ENCODE measurements at places on chromosomes 6 and 20.

DNA sequence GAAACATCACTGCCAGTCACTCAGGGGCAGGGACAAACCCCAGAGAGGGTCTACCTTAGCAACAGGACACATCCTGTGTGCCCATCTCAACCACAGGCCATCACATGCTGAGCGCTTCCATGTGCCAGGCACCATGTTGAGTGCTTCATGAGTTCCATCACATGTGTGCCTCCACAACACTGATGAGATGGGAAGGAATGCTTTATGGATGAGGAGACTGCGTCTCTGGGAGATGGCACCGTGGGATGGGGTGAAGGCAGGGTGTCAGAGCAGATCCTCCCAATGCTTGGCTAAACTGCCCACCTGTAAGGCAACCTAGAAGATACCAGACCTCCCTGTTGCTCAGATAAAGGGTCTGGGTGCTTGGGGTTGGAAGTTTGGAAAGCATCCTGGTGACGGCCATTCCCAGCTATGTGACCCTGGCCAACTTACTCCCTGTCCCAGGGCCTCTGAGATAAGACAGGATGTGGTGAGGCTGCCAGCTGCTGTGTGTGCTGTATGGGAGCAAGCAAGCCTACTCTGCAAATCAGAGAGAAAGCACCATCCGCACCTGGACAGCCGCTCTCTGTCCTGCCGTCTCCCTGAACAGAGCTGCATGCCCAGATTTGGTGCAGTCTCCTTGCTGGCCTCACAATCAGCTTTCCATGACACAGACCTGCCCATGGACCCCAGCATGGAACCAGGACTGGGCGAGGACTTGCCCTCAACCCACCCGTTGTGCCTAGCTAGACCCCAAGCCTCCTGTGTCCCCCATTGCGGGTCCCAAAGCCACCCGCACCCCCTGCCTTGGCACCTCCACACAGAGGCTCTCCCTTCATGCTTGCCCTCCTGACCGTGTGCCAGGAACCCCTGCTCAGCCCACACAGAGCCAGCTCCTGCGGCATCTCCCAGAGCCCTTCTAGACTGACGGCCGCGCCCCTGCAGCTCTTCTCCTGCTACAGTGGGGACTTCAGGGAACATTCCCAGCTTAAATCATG, 143.7 kb downstream of the SYNDIG1 start:
- no peak for DNase-seq

GRCh38 chr6:13362412-13362811, 34.1 kb upstream of the TBC1D7 start:
- DNase-seq, result no peak

DNA sequence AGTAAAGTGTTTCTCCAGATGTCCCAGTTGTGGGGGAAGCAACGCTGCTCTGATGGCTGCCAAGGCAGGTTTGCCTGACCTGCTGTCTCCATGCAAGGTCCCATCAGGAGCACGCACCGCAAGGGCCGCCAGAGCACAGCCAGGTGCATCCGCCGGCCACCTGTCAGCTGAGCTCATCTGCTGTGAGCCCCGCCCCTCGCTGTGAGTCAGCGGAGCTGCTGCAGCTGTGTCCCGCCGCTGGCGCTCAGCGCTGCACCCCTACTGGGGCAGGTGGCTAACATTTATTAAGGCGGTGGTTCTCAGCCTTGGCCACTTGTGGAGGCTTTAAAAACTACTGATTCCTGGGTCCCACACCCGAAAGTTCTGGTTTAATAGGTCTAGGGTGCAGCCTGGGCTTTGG, 225.7 kb downstream of the UST start:
- DNase-seq, result peak; percentile 39

- DNase-seq, result no peak
These were observed 8.5 kb downstream of the ERVFRD-1 start for GRCh38 chr6:11103065-11103464.

DNA sequence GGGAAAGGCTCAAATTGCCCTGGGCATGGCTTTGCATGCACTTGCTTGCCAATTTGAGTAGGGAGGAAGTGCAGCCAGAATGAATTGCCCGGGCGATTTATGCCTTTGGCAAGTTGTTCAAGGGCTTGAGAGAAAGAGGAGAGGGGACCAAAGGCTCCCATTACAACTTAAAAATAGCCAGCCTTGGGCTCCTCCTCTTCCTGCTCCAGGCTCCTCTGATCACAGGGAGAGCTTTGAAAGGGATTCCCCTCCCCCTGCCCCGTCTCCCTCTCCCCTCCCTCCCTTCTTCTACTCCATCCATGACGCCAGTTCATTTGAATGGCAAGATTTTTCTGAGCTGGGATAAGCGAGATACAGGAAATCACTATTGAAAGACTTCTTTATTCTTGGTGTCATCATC, 304.9 kb upstream of the JAG1 start:
- no peak for DNase-seq

- DNase-seq, result no peak
These were observed 157.5 kb downstream of the UNC5CL start for GRCh38 chr6:40881501-40881900.

GRCh38 chr6:10269814-10270472, 144.9 kb downstream of the TFAP2A start:
- DNase-seq, result no peak

DNA sequence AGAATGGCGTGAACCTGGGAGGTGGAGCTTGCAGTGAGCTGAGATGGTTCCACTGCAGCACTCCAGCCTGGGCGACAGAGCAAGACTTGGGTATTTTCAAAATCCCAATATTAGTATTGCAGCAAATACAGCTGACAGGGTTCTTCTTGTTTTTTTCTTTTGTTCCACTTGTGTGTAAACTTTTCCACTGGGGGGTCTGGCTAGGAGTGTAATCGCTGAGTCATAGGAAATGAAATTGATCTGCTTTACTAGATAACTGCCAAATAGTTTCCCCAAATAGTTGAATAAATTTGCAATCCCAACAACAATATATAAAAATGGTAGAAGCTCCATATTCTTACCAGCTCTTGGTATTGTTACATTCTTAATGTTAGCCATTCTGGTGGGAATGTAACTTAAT, 526.0 kb upstream of the SOX4 start:
- no peak for DNase-seq

DNA sequence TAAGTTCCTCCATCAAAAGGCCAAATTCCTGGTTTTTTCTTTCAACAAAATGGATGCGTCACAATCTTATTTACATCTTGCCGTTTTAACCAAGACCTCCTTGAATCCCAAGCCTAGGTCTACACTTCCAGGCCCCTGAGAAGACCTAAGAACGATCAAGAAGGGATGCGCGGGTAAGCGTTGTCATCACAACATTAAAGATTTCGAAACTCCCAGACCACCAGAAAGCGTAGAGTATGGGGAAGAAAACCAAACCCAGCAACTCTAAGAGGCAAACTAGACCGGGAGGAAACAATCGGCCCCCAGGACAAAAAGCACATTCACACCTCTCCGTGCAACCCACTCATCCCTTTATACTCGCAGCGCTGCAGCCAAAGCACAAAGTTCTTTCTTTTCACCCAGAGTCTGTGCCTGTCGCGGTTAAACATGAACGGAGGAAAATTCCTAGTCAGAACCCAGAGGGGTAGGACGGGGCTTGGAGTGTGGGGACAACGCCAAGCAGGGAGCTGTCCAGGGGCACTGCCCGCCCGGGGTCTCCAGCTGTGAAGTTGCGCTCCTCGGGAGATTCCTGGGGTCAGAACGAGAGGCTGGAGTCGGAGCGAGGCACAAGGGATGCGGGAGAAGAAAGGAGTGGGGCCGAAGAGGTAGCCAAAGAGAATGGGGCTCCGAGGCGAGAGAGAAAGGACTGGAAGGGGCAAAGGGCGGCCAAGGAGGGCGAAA, 725 bp downstream of the OSER1 start:
- no peak for DNase-seq

GRCh38 chr6:33276864-33277662, at the start of gene B3GALT4:
Gene B3GALT4 (plus strand): TSS chr6:33277123. CDS start chr6:33277420, 297 bp downstream.
- DNase-seq, result peak; percentile 58

GRCh38 chr6:133241901-133242636, 912 bp downstream of the EYA4 start:
- DNase-seq, result no peak

- DNase-seq, result no peak
These were observed 7.1 kb upstream of the TNFRSF6B start for GRCh38 chr20:63689046-63690002.

GRCh38 chr6:93825950-93826349, 406.6 kb upstream of the EPHA7 start:
- DNase-seq, result no peak

GRCh38 chr20:5741089-5741488, 9.1 kb upstream of the SHLD1 start:
- no peak for DNase-seq

- no peak for DNase-seq
These were observed 48.0 kb downstream of the CDC5L start for GRCh38 chr6:44435500-44435899.

GRCh38 chr6:144063246-144063743, 32.1 kb downstream of the SF3B5 start:
- no peak for DNase-seq

Data from activated CD4-positive, alpha-beta T cell treated with anti-CD3 and anti-CD28 coated beads, Interleukin-2, amount 50 U/mL, for 1 hour (primary cell).